ENCODE measurements at places on chromosomes 4 and X.
A peak's percentile ranks its signal among the peaks of the same experiment; 100 is the strongest.

DNA sequence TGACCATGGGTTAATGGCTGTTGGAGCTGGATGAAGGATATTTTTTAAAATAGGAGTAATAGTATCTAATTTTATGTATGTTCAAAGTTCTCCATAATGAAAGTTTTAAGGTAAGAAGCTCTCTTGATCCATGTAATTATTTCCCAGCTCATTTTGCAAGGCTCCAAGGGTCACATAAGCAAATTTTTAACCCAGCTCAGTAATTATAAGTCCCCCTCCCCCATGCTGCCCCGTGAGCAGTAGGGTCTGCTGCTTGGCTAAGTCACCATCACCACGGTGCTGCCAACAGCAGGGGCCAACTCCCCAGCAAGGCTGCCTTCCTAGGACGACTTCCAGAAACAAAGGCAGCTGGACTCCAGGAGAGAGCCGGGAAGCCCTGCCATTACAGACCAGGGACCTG, 340.0 kb downstream of the FBXW7 start:
- no peak for DNase-seq

DNA sequence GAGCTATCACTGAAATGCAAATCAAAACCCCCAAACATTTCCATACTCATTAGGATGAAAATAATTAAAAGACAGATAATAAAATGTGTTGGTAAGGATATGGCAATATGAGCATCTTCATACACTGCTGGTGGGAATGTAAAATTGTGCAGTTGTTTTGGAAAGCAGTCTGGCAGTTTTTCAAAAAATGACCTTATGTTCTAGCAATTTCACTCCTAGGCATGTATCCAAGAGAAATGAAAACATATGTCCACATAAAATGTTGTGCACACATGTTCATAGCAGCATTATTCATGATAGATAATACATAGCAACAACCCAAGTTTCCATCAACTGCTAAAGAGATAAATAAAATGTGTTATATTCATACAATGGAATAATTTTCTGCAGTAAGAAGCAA, 14.8 kb upstream of the GPRASP2 start:
- peak; percentile 65 for DNase-seq

GRCh38 chrX:9271789-9272525, 192.9 kb upstream of the TBL1X start:
- no peak for DNase-seq

DNA sequence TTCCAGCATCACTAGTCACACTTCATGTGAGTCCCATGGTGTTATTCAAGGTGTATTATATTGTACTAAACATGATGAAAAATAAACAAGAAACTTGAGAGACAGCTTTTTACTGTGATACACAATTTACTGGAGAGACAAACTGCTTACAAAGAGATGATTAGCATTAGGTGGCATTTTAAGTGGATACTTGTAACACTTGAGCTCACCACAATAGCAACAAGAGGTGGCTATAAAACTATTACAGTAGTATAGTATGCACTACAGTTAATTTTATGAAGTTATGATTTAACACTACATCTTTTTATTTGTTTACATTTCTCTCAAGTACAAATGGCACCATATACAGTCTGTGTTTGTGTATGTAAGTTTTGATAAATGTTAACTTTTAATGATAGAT, 246.6 kb downstream of the PARM1 start:
- no peak for DNase-seq

DNA sequence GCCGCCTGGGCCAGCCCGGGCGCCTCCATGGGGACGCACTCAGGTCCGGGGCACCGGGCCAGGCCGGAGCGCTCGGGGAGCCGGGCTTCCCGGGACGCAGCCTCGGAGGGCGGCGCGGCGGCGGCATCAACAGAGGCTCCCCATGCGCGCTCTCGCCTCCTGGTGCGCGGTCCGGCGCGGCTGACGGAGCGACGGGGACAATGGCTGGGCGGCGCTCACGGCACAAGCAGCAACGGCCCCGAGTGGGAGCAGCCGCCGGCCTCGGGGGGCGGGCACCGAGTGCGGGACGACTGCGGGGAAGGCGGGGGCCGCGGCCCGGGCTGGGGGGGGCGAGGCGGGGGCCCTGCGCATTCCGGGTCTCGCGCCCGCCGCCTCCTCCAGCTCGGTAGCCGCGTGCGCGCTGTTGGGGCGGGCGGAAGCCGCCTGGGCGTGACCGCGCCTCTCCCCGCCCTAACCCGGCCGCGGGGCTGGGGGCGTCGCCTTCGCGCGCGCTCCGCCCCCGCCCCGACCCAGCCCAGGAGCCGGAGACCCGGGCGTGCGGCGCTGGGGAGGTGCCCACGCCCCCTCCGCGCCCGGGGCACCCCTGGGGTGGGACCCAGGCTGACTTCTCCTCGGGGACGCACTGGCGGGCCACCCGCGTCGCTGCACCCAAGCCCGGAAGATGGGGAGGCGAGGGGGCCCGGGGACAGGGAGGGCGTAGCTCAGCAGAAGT, at the start of gene PRKX:
Gene PRKX, minus strand, starts transcription at position 425 of the 712 bp plus-strand sequence. Its CDS starts 396 bp downstream, at position 29.
- DNase-seq = peak; percentile 90

- DNase-seq = peak; percentile 81
Measured at GRCh38 chr4:118918388-118918787, 29.7 kb downstream of the SYNPO2 start.

DNA sequence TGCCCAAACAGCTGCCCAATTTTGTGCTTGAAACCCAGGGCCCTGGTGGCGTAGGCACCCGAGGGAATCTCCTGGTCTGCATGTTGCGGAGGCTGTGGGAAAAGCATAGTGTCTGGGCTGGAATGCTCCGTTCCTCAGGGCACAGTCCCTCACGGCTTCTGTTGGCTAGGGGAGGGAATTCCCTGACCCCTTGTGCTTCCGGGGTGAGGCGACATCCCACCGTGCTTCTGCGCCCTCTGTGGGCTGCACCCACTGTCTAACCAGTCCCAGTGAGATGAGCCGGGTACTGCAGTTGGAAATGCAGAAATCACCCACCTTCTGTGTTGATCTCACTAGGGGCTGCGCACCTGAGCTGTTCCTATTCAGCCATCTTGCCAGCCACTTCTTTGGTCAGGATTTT, 399.4 kb upstream of the FTHL17 start:
- DNase-seq = no peak

- DNase-seq = no peak
Measured at GRCh38 chr4:8209181-8209874, 10.2 kb downstream of the SH3TC1 start.

DNA sequence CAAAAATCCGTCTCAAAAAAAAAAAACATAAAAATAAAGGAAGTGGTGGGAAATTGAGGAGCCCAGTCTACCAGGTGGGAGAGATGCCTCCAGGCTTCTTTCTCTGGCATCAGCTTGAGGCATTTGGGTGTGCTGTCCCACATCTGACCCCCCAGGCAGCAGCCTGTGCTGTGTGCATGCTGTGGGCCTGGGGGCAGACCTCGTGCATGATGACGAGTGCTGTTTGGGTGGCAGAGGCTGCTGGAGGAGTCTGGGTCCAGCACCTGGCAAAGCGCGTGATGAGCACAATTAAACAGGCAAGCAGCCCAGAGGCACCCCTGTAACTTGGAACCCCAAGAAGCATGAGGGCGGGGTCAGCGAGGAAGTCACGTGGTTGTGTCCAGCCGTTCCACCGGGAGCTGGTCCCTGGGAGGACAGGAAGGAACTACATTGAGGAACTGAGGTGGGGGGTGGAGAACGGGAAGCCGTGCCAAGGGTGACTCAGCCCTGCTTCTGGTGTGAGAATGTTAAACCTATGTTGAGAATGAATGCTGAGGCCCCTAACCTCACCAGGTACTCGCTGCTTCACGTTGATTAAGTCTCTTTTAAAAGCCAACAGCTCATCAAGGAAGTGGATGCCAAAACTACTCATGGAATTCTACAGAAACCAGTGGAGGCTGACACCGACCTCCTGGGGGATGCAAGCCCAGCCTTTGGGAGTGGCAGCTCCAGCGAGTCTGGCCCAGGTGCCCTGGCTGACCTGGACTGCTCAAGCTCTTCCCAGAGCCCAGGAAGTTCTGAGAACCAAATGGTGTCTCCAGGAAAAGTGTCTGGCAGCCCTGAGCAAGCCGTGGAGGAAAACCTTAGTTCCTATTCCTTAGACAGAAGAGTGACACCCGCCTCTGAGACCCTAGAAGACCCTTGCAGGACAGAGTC, 6.1 kb downstream of the TACC3 start:
- DNase-seq = peak; percentile 76

GRCh38 chr4:14562901-14563300, 439.4 kb upstream of the CPEB2 start:
- no peak for DNase-seq

DNA sequence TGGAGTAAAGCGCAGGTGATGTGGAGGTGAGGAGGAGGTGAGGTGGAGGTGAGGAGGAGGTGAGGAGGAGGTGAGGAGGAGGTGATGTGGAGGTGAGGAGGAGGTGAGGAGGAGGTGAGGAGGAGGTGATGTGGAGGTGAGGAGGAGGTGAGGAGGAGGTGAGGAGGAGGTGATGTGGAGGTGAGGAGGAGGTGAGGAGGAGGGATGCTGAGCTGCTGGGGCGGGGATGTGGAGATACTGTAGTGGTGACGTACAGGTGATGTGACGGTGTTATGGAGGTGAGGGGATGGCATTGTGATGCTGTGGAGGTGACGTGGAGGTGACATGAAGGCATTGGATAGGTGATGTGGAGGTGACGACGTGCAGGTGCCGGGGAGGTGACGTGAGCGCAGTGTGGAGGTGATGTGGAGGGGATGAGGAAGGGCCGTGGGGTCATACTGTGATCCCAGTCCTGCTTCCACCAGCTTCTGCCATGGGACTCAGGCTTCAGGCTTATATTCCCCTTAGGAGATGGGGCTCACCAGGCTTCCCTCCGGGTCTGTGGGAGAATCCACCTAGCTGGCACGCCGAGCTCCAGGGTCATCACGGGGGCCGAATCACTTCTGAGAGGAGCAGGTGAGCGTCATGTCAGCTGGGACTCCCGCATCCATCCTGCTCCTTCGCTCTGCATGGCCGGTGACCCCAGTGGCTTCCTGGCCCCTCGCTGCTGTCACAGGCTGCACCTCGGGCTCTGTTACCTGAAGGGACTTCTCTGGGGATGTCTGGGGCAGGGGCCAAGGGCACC, 47.9 kb upstream of the GRPEL1 start:
- no peak for DNase-seq

DNA sequence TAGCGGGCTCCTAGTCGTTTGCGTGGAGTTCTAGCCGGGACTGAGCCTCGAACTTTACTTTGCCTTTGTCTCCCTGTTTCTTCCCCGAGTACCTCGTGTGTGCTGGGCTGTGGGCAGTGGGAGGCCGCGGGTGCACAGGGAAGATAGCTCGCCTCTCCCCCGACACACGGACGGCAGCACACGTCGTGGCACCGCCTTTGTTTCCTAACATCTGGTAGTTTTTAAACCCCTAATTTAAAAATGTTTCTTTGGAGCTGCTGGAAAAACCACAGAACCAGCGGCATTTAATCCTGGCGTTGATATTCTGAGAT, 866 bp downstream of the RBM46 start:
- DNase-seq = no peak
